ENCODE measurements at places on chromosomes 12 and 14.

- peak; percentile 14 for ATAC-seq
Measured at GRCh38 chr14:95156161-95157047, 925 bp downstream of the DICER1 start.

DNA sequence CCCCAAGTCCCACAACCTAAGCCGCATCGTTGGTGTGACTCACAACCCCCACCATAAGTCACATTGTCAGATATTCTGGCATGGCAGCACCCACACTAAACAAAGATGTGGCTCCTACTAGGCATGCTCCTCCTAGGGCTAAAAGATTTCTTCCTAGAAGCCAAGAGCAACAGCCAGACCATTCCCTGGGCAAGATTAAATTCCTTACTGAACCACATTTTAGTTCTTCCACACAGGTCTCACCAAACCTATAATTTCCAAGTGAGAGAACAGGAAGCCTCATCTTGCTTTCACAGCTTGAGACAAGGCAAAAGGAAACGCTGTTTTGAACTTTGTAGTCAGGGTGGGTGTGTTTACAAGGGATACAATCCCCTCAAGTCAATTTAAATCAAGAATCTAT, 632.8 kb downstream of the DIO2 start:
- no peak for ATAC-seq

DNA sequence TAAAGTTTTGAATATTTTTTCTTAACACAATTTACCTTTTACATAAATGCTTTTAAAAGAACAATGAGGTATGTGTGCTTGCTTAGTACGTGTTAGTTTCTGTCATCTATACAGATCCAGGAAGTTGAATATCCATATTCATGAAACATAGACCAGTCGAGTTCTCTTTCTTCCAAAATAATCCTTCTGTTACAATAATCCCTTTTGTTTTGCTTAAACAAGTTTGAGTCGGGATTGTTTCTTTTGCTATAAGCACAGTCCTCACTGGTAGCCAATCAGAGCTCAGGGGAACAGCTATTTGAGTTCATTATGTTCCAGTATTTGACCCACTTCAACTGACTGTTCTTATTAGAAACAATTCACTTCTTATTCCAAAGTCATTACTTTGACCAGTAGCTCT, 214.7 kb upstream of the FLRT2 start:
- ATAC-seq, result no peak

GRCh38 chr14:101791919-101792572, 30.5 kb downstream of the PPP2R5C start:
- ATAC-seq, result peak; percentile 87

DNA sequence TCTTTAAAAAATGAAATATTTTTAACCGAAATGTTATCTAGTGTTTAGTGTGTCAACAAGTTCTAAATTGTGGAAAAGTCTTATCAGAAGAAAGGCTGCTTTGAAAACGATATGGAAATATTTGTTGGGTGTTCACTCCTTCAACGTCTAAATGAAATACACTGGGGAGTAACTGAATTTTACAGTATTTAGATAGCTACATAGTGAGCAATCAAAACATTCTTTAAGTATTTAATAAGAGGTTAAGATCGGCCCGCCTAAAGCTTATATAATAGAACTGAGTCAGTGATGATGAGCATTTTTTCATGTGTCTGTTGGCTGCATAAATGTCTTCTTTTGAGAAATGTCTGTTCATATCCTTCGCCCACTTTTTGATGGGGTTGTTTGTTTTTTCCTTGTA, 228.3 kb downstream of the RAD51B start:
- ATAC-seq, result no peak

GRCh38 chr14:101242442-101243385, 318.6 kb upstream of the DIO3 start:
- no peak for ATAC-seq

DNA sequence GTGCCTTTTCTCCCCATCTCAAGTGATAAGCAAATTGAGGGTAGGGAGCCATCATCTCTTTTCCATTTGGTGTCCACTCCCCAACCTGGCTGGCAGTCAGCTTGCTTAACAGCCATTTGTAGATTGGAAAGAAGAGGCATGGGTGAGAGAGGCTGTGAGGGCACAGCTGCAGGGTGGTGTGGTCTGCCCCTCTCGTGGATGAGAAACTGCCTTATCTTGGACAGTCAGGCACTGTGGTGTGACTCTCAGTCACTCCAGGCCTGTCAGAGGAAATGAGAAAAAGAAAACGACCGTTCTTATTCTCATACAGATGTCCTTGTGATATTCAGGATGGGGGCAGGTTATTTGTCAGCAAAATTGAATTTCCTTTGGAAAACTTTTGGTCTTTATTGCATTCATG, 65.1 kb upstream of the SRSF5 start:
- no peak for ATAC-seq
